Fibroblast of skin of back (primary cell): ENCODE measurements at places on chromosomes 2 and 18.

- DNase-seq: no peak
Measured at GRCh38 chr2:179446476-179447141, 182.0 kb upstream of the SESTD1 start.

DNA sequence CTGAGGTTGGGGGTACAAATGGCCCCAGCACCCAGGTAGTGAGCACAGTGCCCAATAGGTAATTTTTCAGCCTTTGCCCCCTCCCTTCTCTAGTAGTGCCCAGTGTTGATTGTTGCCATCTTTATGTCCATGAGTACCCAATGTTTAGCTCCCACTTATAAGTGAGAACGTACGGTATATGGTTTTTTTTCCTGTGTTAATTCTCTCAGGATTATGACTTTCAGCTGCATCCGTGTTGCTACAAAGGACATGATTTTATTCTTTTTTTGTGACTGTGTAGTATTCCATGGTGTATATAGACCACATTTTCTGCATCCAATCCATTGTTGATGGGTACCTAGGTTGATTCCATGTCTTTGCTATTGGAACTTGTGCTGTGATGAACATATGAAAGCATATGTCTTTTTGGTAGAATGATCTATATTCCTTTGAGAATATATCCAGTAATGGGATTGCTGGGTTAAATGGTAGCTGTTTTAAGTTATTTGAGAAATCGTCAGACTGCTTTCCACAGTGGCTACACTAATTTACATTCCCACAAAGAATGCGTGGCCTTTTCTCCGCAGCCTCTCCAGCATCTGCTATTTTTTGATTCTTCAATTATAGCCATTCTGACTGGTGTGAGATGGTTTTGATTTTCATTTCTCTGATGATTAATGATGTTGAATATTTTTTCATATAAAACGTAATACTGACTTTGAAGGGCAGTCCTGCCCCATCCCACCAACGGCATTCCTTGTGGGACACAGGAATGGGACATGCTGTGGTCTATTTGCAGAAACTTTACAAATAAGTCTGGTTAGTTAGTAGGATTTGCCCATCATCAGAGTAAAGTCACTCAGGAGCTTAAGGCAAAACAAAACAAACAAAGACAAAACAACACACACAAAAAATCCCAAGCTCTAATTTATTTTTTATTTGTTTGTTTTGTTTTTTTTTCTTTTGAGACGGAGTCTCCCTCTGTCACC, 135.0 kb downstream of the MYCN start:
- no peak for DNase-seq

DNA sequence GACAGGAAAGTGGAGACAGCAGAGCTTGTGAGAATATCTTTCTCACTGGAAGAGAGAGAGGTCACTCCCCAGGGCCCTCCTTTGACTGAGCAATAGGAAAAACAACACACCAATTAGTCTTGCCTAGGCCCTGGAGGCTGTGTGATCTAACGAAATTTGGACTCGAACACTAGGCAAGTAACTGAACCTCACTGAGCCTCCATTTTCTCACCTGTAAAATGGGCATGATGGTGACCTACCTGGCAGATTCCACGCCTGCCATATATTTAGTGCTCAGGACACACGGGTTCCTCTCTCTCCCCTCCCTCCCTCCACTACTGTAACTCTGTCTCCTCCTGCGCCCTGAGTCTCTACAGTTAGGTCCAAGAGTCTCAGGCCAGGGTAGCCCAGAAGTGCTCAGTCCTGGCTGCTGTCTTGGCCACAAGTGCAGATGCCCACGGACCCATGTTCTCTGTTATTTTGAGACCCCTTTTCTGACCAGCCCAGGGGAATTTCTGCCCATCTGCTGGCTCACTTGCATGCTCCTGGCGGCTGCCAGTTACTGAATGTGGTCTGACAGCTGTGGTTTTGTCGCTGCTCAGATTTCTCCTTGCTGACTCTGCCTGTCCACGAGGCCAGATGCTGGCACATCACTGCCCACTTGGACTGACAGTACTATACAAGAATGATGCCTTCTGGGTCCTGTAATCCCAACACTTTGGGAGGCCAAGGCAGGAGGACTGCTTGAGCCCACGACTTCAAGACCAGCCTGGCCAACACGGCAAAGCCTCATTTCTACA, 9.6 kb upstream of the GIGYF2 start:
- DNase-seq: no peak

GRCh38 chr2:174573621-174574081, 24.0 kb downstream of the WIPF1 start:
- DNase-seq: no peak

GRCh38 chr2:46029332-46029811, 267.8 kb upstream of the EPAS1 start:
- DNase-seq: peak; percentile 64

DNA sequence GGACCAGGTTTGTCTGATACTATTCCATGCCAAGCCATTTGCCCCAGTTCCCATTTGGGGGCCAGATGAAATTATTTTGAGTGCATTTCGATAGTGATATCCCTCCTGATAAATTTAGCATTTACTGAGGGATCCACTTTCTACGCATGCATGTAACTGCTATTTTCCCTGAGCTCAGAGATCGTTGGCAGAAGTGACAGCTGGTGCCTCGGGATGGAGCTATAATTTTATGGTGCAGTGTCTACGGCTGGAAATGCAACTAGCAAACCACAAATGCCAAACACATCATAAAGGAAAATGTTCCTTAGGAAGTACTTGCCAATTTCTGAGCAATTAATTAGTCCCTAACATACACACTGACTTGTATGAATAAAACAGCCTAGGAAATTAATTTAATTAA, 254.8 kb downstream of the SLC8A1 start:
- DNase-seq: no peak

DNA sequence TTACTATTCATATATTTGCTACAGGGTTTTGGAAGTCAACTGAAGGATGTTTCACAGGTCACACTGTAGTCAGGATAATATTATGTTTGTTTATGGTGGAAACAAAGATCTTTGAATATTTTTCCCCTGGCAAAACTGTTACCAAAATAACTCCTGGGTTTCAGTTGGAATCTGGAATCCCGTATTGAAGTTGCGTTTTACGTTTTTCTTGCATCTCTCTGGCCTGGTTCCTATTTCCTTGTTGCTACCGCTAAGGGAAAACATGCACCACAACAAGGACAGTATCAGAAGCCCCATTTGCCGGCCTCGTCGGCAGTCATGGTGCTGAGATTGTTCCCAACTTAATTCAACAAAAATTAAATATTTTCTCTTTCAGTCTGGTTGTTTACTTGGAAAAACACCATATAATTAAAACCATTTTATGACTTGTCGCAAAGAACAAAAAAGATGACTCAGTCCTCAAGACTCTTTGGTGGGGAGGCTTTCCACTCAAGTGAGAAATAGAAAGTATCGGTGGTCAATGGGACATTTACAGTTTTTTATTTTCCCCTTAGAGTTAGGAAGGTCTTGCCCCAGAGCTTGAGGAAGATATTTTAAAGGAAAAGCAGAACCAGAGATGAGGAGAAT, 42.3 kb downstream of the EN1 start:
- peak; percentile 66 for DNase-seq

GRCh38 chr2:130380096-130380934, 24.5 kb downstream of the PTPN18 start:
- DNase-seq: no peak

DNA sequence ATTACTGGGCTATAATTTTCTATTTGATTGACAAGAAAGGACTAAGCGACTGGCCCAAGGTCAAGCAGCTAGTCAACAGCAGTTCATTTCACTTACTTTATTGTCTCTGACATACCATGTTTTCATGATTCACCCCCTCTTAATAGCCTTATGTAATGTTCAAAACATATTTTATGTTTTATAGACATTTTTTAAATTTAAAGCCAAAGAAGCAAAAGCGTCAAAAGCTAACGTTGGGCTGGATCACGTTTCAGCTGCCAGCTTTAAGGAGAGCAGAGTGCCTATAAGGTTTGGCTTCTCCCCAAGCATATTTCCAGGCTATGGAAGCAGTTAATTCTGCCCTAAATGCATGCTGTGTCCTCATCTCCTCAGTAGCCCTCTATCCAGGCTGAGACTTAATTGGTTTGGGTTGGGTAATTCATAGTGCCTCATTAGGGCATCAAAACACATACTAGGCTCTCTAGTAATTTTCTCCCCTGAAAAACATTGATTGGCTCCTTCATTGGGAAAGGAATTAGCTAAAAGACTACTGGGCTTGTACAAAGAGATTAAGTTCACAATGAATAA, 94.8 kb upstream of the CREB1 start:
- DNase-seq: no peak

- no peak for DNase-seq
Measured at GRCh38 chr2:138016351-138017087, 52.2 kb downstream of the HNMT start.

GRCh38 chr2:80687524-80687923, 383.0 kb upstream of the LRRTM1 start:
- no peak for DNase-seq

- peak; percentile 60 for DNase-seq
Measured at GRCh38 chr2:226187616-226188015, 612.0 kb downstream of the IRS1 start.

DNA sequence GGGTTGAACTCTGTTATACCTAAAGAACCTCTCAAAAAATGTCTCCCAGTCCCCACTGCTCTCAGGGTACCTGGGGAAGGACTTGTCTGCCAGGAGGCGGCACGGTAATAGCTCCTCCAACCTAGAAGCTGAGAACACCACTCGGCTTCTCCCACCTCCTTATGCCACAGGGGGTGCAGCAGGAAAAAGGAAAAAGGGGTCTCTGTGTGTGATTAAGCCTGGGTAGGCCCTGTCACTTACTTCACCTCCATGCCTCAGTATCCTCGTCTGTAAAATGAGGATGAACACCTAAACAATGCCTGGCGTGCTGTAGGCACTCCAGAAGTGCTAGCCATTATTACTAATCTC, 76.6 kb downstream of the EMX1 start:
- DNase-seq: no peak

DNA sequence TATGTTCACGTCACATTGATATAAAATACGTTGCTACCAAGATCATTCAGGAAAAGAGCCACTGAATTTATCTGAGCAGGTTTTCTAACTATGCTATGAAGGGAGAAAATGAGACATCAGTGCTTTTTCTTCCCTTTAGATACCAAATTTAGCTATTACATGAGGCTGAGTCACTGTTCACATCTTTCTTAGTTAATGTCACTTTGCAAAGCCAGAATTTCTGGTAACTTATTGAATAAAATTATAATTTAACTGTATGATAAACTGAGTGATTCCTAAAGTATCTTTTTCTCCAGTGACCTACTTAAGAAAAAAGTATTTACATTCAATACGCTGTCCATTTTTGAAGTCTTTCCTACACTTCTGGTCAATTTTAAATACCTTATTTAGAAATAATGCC, 22.7 kb downstream of the C1D start:
- peak; percentile 19 for DNase-seq

DNA sequence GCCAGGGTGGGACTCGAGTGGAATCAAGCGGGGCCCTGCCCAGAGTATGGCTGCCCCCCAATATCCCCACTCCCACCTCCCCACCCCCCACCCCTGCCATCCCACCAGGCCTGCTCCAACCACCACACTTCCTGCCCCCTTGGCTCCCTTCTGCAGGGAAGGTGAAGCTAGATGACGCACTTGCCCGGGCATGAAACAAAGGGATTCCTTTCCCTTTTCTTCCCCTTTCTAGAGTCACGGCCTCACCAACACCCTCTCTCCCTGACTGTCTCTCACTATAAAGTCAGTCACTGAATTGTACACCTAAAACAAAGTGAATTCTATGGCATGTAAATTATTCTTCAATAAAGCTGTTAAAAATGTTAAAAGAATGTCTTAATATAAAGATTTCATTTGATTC, 16.0 kb downstream of the ZBTB7C start:
- DNase-seq: no peak

GRCh38 chr2:3317871-3318590, 59.6 kb downstream of the EIPR1 start:
- no peak for DNase-seq

DNA sequence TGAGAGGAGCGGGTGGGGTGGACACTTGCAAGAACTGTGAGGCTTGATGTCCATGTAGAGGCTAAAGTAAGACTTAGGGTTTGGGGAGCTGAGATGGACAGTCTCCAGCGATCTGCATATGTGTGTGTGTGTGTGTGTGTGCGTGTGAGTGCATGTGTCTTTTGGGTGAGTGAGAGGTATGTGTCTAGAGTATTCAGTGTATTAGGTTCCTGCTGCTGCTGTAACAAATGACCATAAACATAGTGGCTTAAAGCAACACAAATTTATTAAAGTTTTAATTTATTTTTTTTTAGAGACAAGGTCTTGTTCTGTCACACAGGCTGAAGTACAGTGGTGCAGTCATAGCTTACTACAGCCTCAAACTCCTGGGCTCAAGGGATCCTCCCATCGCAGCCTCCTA, 155.4 kb upstream of the SPRED2 start:
- DNase-seq: no peak

- DNase-seq: no peak
Measured at GRCh38 chr2:64615844-64616536, 37.7 kb downstream of the SERTAD2 start.

- peak; percentile 77 for DNase-seq
Measured at GRCh38 chr2:8803658-8804379, 33.6 kb downstream of the KIDINS220 start.

- DNase-seq: peak; percentile 26
Measured at GRCh38 chr2:25976983-25977741, 5.1 kb downstream of the KIF3C start.

DNA sequence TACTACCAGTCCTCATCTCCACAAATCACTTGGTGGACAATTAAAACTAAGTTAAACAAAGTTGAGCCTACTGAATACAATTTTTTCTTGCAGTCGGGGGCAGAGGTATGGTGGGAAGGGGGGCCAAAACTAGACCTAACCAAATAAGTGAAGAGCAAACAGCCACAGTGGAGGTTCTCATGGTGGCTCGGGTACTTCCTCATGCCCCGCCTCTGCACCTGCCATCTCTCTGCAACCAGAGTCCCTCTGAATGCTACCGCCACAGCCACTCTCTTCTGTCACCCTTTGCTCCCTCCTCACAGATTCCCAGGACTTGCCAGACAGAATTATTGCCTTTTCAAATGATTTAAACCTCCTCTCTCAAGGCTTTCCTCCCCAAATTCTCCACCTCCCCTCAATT, 204.2 kb downstream of the TMEM247 start:
- no peak for DNase-seq
